ENCODE measurements at places on chromosomes 12 and 14. TPM values are rescaled to one million over a fixed set of nuclear protein-coding genes. Genes with fewer than 3 reads are reported as not detected.

DNA sequence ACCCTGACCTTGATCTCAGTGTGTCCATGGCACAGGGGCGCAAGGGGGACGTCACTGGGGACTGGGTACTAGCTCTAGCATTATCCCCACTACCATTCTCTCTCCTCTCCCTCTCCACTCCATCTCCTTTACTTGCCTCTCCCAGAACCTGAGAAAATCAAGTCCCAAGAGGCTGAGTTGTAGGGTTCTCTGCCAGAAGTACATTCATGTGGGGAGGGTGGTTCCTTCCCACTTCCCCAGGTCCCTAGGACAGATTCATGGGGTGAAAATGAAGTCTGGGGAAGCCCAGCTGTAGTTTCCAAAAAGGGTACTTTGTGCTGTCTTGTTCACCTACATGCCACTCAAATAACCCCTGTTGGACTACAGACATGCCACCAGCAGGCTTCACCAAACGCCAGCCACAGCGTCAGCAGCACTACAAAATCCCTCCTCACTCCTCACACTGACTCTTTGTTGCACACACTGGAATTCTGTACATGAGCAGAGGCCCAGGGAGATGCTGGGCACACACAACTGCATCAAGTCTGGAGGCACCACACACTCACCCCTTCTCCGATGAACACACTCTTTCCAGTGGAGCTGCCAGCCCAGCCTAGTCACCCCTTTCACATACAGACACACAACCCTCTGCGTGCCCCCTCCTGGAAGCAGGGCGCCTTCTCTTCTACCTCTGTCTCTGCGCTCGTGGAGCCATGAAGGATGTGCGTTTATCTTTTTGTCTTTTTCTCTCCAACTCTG is 6.9 kb downstream of the RARG start:
- DNase-seq, result no peak

DNA sequence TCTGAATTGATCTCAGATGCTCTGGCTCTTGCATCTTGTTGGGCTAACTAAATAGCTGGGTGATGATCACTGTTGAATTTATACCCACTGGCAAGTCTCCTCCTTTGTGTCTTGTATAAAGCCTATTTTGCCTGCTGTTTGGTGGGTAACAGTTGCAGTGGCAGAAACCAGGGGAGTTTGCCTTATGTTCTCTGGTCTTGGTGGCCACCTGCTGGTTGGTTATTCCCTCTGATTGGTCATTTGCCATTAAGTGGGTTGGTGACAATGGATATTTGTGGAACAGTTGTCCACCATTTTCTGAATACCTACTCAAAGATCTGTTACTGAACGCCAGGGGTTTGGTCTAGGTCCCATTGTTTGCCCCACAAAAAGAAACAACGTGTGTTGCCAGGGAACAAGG is 52.1 kb downstream of the AVPR1A start:
- DNase-seq, result no peak

- peak; percentile 51 for DNase-seq
Observed at GRCh38 chr12:121295746-121296617, 527 bp downstream of the CAMKK2 start.

GRCh38 chr14:60487211-60487610 is 1.3 kb upstream of the C14orf39 start:
- no peak for DNase-seq

GRCh38 chr12:75874441-75874840 is 157.1 kb downstream of the PHLDA1 start:
- no peak for DNase-seq

GRCh38 chr12:32104572-32105355 is 1.9 kb upstream of the BICD1 start:
- DNase-seq, result no peak

GRCh38 chr14:96050482-96050881 is 11.3 kb downstream of the C14orf132 start:
- DNase-seq, result no peak

DNA sequence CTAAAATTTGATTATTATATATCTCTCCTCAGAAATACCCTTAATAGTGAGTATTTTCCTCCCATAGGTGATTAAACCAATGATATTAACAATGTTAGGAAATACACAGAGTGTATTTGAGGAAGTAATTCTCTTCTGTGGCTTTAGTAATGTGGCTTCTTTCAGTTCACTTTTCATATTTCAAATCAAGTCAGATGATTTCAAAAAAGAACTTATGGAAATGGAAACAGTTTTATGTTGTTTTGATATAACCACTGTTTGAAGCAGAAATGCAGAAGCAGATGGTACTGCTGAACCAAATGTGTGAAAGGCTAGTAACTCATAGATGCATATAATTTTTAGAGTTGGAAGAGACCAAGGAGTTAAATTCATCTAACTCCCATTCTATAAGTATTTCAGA is 1.9 kb upstream of the GPR33 start:
- no peak for DNase-seq

DNA sequence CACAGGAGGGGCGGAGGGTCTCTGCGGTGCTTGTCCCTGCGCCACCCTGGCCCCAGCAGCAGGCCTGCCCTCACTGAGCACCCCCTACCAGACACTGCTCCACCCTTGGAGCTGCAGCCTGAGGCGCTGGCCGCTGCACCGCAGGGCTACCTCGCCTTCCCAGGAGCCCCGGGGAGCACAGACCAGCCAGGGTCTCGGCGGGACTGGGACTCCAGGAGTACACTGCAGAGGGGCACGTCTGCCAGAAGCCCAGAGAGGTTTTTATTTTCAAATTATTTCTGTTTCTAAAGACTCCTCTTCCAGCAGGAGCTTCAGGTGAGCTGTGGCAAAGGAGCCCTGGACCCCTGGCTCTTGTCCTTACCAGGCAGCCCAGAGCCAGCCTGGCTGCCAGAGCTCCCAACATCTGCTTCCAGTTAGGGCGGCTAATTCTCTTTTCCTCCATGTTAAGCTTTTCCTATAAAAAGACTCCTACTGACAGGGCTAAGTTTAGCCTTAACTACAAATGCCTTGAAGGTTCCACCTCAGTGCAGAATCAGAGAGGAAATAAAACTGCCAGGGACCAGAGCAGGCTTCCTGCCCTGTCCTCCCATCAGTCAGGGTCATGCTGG is 26.4 kb downstream of the DEGS2 start:
- no peak for DNase-seq

- DNase-seq, result no peak
Observed at GRCh38 chr12:8668441-8668840, 5.8 kb upstream of the MFAP5 start.

DNA sequence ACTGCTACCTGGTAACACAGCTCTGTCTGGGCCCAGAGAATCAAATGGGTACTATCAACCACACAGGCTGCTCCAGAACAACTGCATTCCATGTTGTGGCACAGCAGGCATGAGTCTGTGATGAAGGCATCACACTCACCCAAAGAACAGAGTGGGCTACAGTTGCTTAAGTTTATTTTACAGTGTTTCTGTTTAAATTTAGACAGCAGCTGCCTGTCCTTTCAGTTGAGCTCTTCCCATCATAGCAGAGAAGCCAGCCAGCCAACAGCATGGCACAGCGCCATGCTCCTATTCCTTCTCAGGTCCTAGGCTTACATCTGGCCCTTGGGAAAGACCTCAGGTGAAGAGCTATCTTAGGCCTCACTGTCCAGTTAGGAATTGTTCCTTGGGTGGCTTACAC is 147.0 kb upstream of the FRMD6 start:
- DNase-seq, result no peak

GRCh38 chr14:104438166-104438887 is 141.2 kb upstream of the C14orf180 start:
- no peak for DNase-seq

DNA sequence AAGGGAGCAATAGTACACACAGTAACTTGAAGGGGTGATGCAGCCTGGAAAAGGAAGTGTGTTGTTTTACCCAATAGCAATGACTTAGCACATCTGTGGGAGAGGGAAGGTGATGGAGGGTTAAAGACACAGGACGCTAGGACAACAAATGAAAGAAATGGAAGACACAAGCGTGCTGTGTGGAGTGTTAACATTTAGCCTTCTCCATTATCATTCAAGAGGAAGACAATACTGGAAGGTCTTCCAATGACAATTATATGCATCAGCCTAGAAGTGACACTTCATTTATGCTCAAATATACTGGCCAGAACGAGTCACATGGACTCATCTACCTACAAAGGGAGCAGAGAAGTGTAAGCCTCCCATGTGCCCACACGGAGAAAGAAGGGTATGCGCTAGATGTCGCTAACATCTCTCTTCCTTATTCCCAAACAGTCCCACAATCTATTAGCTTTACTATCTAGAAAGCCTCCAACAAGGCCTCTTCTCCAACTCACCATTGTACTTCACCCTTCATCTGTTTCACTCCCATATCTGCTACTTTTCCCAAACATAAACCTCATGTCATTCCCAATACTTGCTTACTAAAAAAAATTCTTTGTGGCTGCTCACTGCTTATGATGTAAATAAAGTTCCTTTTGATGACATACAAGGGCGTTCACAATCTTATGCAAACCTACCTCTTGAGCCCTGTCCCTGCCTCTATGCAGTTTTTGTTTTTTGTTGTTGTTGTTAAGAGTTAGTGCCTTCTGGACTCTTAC is 20.3 kb downstream of the PPM1H start:
- no peak for DNase-seq

GRCh38 chr14:105665247-105665950 is 139.0 kb downstream of the TMEM121 start:
- no peak for DNase-seq

DNA sequence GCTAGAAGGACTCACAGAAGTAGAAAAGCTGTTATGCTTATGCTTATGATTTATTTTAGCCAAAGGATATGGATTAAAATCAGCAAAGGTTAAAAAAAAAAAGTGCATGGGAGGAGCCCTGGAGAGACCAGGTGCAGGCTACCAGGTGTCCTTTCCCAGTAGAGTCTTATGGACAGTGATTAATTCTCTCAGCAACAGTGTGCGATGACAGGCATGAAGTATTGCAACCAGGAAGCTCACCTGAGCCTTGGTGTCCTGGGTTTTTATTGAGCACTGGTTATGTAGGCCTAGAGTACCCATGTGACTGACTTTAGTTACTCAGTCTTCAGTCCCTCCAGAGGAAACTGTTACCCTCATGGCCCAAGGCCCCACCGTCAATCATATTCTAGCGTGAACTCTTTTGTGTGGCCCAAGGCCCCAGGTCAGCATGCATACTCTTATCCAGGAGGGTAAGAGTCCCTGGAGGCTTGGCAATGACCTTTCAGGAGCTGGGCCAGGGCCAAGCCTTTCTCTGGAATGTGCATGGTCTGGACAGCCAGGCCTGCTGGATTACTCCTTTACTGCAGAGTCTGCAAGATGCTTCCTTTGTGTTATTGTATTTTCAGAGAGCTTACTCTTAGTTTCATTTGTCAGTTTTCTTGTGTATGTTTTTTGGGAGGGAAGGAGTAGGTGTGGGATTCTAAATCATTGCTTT is 69.6 kb upstream of the RD3L start:
- DNase-seq, result no peak

GRCh38 chr12:1936406-1937320 is 18.2 kb upstream of the CACNA2D4 start:
- peak; percentile 63 for DNase-seq

- DNase-seq, result no peak
Observed at GRCh38 chr12:28568704-28569103, 378.4 kb downstream of the CCDC91 start.

DNA sequence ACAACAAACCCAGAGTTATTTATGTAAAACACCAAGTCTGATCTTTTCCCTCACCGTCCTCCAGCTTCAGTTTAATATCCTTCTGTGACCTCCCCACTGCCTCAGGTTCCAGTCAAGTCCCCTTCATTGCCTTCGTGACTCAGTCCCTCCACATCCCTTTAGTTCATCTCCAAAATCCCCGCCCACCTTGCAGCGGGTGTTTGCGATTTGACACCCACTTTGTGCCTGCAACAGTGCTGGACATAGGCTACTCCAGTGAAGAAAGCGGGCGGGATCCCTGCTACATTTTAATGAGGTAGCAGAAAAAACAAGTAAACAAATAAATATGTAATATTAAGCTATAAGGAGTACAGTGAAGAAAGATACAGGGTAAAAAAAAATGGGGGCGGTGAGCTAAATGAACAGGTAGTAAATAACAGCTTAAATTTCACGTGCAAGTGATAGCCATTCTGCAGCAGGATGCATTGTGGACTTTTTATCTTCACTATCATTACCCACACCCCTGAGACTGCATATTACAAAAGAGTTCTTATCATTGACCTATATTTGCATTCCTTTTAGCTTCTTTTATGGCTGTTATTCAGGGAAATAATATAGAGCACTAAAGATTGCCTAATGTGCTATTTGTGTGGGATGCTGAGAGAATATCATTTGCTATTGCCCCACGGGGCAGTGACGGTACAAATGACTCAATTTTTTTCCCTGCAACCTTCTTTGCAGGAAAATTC is 222.8 kb upstream of the NUDT4 start:
- no peak for DNase-seq

GRCh38 chr12:1130164-1130563 is 139.1 kb downstream of the ERC1 start:
- no peak for DNase-seq

- DNase-seq, result no peak
Observed at GRCh38 chr12:38417101-38417500, 100.5 kb downstream of the ALG10B start.

DNA sequence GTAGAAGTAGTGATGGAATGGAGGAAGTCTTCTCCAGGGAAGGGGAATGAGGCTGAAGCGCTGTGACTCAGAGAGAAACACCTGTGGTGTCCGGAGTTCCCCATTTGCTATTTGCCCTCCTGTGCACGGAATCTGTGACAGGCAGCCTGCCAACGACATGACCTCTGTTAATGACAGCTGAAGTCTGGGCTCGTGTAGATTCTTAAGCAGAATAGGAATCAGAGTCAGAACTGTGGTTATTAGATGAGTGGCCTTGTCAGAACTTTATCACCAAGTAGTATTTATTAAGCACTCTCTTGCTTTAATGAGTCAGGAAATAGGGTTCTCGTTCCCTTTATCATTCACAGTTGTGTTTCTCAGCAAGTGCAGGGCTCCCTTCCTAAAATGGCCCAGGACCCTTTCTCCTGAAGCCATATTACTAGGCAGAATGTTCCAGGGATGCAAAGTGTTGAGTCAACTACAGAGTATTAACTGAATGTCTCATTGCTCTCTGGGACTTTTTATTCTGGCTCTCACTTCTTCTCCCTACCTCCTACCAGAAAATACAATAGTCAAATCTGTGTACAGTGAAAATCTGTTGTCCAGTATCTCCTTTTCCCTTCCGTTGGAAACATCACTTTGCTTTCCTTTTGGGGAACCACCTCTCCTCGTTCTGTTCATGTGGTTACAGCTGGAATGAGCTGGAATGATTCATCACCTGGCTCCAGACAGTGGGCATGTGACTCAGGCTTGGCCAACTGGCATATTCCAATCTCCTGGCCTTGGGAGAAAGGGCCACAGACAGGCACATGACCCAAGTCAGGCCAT is 77.8 kb upstream of the MAX start:
- DNase-seq, result peak; percentile 66

Gene TSPAN11
- 4.1 TPM for total RNA-seq

Gene CISTR
- total RNA-seq, result 3.2 TPM

Gene GLI1
- total RNA-seq, result 1.6 TPM

Gene MYO1A
- total RNA-seq, result 0.35 TPM

Gene CELA1
- not detected for total RNA-seq

Gene ANKRD9
- total RNA-seq, result 115 TPM

Gene RAB21
- total RNA-seq, result 152 TPM

Gene TRIM9
- total RNA-seq, result 0.77 TPM

Gene RD3L
- 11.2 TPM for total RNA-seq

Gene ADAM21
- 0.37 TPM for total RNA-seq

Gene CCDC175
- not detected for total RNA-seq

Gene PRB2
- total RNA-seq, result not detected

Gene BICDL1
- total RNA-seq, result 0.95 TPM

Gene IL22
- not detected for total RNA-seq

Gene USP44
- 2.0 TPM for total RNA-seq

Data from right cardiac atrium (tissue), 5 donors.